ENCODE measurements at places on chromosomes 5 and 9.
A peak's percentile ranks its signal among the peaks of the same experiment; 100 is the strongest.

- no peak for DNase-seq
Observed at GRCh38 chr5:154593071-154593470, 115.0 kb upstream of the HAND1 start.

- no peak for DNase-seq
Observed at GRCh38 chr5:126120939-126121338, 302.3 kb upstream of the GRAMD2B start.

DNA sequence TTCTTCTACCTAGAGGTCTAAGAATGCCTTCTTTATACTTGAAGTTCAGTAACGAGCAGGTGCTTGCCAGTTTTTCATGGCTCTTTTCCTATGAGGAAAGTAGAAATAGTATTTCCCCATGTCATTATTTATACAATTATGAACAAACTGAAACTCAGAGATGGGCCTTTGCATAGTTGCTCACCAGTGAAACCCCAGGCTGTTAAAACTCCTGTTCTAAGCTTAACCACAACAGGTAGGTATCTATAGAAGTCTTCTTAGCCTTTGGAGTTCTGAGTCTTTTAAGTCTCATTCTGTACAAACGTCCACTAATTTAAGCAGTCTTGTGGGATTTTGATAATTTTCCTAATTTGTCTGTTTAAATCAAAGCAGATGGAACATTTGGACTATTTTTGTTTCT is 90.1 kb downstream of the STARD4 start:
- DNase-seq = no peak

GRCh38 chr9:109101810-109102209 is 17.9 kb downstream of the TMEM245 start:
- DNase-seq = peak; percentile 94

- no peak for DNase-seq
Observed at GRCh38 chr9:119036969-119037368, 332.3 kb downstream of the BRINP1 start.

DNA sequence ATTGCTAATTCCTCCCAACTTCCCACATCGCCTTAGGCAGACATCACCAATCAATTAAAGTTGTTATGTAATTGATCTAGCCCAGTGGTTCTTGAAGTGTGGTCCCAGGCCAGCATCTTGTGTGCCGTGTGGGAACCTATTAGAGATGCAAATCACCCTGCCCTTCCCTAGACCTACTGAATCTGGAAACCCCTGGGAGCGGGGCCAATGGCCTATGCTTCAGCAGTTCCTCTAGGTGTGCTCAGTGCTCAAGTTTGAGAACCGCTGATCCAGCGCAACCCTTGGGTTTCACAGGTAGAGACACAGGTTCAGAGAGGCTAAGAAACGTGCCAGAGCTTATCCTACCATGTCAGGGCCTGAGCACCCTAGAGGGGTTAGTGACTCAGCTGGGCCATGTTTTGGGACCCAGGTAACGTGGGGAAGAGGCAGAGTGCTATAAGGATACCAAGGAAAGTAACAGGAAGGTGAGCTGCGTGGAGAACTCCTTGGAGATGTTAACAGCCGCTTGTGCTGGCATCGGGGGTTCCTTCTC is 4.4 kb downstream of the SLC34A1 start:
- no peak for DNase-seq

DNA sequence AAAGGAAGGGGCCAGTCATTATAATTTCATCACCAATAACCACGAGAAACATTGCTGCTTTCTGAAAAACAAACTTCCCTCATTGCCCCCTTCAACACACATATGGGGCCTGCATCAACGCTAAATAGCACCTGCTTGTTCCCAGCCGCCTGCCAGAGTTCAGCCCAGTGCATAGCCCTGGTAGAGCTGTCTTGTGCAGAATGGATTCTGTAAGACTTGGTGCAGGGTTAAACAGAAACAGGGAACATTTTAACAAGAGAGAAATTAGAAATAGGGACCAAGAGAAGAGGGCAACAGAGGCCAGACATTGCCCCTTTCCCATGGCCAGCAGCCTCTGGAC is 56.7 kb downstream of the UBE2QL1 start:
- DNase-seq = no peak

- no peak for DNase-seq
Observed at GRCh38 chr9:88531920-88532698, 2.9 kb upstream of the NXNL2 start.

GRCh38 chr9:15524845-15525455 is 14.2 kb upstream of the PSIP1 start:
- no peak for DNase-seq

GRCh38 chr5:73522989-73523388 is 24.7 kb downstream of the BTF3 start:
- DNase-seq = no peak

DNA sequence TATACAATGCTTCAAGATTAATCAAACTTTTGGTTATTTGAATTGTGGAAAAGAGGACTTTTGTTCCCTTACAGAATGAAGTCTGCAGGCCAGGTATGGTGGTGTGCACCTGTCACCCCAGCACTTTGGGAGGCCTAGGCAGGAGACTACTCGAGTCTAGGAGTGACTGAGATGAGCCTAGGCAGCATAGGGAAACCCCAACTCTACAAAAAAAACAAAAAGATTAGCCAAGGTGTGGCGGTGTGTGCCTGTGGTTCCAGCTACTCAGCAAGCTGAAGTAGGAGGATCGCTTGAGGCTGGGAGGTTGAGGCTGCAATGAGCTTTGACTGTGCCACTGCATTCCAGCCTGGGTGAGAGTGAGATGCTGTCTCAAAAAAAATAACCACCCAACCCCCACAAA is 9.3 kb downstream of the CCNH start:
- no peak for DNase-seq

DNA sequence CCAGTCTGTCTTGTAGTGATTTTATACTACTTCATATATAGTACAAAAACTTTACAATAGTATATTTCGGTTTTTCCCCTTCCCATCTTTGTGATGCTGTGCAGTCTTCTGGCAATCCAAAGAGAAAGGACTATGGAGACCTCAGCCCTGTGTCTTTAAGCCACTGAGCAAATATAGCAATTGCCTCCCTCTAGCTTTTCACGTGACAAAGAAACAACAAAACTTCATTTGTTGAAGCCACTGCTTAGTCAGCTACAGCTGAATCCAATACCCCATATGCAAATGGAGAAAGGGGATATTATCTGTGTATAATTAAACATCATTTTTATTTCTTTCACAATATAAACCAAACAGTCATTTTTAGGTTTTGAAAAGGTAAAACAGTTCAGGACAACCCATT is 142.8 kb upstream of the STK32A start:
- DNase-seq = no peak

- no peak for DNase-seq
Observed at GRCh38 chr9:31335529-31336234, 1048.8 kb upstream of the ACO1 start.

- no peak for DNase-seq
Observed at GRCh38 chr9:130118841-130119518, 53.2 kb upstream of the NCS1 start.

DNA sequence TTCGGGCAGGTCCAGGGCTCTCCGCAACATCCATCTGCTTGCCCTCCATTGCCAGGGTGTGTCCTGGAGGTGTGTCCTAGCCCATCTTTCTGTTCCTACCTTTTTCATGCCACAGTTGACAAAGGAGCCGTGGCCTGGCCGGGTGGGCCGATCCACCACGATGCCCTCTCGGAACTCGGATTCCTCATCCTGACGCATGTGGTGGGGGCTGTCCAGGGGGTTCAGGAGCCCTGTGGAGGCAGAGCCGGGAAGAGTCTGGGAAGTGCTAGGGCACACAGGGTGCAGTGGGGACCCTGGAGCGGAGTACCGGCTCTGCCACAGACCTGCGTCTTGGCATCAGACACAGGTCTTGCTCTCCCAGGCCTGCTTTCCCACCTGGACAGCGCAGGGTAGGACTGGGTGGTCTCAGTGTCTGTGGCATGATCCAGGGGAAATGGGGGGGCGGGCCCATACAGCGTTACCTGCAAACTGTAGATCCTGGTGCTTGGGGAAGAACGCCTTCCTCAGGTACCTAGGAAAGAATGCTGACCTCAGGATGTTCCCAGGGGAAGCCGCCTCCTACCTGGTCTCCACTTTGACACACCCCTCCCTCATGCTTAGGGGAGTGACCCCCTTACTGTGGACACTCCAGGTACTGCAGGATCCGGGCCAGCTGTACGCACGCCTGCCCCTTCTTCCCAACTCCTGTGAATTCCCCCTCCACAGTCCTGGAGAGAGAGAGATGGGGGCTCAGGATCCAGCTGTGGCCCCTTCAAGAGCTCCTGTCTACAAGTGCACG is 3.5 kb downstream of the SPOUT1 start:
- no peak for DNase-seq

DNA sequence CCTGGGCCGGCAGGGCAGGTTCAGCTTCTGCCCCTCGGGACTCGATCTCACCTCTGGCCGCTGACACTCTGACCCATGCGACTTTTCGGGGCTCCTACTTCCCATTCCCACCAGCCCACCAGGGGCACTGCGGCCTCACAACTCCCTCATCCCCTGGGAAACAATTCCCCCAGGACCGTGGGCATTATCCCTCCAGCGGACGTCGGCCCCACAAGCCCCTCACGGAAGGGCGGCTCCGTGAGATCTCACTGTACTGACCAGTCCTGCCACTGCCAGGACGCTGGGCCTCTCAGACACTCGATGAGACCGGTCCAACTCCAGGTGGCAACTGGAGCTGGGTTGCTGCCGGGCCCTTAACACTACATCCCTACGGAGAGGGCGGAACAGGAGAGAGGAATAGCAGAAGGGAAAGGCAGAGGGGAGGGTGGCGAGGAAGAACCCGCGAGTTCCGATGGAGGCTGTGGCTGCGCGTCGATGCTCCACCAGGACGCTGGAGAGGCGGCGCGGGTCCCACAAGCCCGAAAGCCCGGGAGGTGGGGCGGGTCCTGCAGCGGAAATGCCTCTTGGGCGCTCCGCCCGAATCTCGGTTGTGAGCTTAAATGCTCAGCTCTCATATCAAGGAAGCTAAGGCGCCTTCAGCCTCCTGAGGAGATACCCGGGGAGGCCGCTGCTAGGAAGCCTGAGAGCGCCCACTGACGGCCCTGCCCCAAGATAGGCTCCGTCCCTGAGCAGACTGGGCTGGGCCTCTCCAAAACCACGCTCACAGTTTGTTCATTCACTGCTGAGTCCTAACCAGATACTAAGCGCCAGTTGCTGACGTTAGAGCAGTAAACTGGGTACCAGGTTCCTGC is 36.3 kb downstream of the VCP start:
- DNase-seq = no peak

DNA sequence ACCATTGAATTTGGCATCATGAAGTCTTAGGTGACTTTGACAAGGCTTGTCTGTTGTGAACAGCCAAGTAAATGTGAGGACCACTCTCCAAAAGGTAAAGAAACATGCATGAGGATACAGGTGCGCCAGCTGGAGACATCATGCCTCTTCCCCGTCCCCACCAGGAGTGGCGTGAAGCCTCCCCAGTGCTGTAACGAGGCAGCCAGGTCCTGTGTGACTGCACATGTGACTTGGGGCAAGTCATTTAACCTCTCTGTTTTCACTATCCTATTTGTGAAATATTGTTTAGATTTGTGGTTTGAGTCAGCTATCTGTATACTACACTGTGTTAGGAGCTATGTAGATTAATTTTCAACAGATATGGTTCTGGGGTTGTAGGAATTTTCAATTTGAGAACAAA is 65.0 kb downstream of the DOCK8 start:
- no peak for DNase-seq

DNA sequence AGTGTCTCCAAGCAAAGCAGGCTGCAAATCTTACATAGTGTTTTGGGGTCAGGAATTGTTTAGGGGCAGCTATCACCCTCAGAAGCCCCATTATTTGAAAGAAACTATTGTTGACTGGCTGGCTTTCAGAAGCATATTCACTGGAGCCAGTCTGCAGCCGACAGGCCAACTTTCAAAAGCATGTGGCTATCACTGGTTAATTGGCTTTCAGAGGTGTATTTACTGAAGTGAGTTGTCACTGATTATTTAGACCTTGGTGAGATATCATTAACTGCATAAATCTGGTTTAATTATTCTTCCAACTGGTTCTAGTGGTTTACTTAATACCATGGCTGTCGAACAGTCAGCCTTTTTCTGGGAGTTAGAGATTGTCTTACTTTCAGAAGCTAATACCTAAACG is 247.0 kb downstream of the CWC27 start:
- DNase-seq = no peak

DNA sequence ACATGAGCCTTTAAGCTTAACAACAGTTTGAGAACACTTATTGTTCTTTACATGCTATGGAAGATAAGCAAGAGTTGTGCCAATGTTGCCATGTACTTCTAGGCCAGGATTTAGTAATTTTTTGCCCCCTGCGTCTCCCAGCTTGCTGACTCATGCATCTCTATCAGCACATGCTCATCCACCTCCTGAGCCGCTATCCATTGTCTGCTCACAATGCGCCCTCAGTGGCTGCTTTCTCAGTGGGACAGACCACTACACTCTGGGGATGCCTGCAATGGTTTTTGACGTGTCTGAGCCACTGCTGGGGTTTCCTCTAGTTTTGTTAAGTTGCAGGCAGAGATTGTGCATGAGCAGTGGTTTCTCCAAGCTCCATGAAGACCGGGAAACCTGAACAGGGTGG is 50.9 kb upstream of the PHF2 start:
- DNase-seq = no peak

GRCh38 chr9:78972303-78972999 is 599.3 kb upstream of the TLE4 start:
- DNase-seq = no peak

DNA sequence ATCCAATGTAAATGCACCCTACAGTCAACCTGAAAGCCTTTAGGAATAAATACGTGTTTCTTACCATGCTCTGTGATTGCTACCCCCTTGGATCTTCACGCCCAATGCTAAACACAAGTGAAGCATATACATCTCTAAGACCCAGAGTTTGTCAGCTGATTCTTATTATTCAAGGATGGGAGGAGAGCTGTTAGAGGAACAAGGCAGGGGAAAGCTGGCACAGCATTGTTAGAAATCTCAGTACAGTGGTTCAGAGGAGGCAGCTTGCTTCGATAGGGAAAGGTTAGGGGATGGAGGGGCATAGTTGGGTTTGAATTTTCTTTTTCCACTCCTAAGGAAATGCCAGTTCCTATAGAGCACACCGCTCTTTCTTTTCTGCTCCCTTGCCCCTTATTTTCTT is 16.7 kb upstream of the TAF11L2 start:
- no peak for DNase-seq

DNA sequence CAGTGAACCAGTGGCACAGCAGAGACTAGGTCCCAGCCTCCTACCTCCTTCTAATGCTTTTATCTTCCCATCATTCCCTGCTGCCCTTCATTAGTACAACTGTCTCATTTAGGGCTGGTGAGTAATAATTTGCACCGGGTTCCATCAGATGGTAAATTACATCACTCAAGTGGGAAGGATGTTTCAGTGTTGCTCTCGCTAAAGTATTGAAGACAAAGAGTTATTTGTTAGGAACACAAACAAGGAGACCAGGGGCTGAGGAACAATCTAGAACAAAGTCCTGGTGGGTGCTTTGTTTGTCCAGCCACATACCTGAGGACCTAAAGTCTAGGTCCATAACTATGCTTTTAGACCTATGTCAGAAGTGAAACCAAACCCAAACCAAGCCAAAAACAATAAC is 52.4 kb downstream of the SEC61B start:
- no peak for DNase-seq

Data from LNCaP clone FGC (cell line).